Activated CD4-positive, alpha-beta T cell treated with anti-CD3 and anti-CD28 coated beads, Interleukin-2, amount 50 U/mL, for 16 hours (primary cell): ENCODE measurements at places on chromosomes 11 and 22.
A peak's percentile ranks its signal among the peaks of the same experiment; 100 is the strongest.

DNA sequence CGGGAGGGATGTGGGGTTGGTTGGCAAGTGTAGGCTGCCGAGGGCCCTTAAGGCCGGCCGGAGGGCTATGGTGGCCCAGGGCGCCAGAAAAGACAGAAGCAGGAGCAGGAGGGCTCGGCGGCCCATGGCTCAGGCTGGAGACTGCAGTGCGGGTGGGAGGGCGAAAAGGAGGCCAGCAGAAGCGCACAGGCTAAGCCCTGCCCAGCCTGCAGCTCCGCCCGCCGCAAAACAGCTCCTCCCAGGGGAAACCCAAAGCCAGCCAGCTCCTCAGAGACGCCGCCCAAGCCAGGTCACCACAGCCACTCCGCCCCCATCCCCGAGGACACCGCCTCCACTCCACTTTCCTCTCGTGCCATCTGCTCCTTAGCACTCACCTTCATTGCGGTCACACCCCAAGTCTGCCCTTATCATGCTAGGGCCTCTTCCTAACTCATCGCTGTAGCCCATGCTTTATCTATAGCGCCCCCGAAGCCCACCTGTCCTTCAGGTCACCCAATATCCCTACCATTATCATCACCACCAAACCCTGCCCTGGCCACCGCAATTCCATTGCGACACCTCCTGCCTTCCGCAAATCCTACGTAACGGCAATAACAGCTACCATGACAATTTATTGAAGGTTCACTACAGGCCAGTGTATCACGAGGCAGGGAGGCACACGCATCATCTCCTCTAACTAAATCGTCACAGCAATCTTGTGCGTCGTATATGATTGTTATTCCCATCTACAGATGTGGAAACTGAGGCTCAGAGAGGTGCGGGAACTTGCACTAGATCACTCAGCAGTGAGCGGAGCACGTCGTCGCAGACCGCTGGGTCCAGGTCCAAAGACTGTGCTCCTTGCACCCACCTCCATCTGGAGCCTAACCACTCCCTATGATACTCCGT is at the start of gene PRCP:
TSS of gene PRCP (minus strand) at position 154 of the 888 bp plus-strand sequence. CDS start at position 126, 28 bp downstream.
- DNase-seq, result peak; percentile 96

- DNase-seq, result no peak
These were observed 907.1 kb downstream of the DLG2 start for GRCh38 chr11:84719935-84720577.

GRCh38 chr11:14021738-14022137 is 59.2 kb downstream of the SPON1 start:
- DNase-seq, result no peak

GRCh38 chr11:104534278-104534677 is 364.0 kb downstream of the CASP12 start:
- DNase-seq, result peak; percentile 6
